HAP-1 (cell line): ENCODE measurements at places on chromosomes 3 and 15.

- no peak for DNase-seq
Observed at GRCh38 chr3:13215940-13216546, 142.8 kb upstream of the IQSEC1 start.

- no peak for DNase-seq
Observed at GRCh38 chr3:54434756-54435155, 312.4 kb downstream of the CACNA2D3 start.

DNA sequence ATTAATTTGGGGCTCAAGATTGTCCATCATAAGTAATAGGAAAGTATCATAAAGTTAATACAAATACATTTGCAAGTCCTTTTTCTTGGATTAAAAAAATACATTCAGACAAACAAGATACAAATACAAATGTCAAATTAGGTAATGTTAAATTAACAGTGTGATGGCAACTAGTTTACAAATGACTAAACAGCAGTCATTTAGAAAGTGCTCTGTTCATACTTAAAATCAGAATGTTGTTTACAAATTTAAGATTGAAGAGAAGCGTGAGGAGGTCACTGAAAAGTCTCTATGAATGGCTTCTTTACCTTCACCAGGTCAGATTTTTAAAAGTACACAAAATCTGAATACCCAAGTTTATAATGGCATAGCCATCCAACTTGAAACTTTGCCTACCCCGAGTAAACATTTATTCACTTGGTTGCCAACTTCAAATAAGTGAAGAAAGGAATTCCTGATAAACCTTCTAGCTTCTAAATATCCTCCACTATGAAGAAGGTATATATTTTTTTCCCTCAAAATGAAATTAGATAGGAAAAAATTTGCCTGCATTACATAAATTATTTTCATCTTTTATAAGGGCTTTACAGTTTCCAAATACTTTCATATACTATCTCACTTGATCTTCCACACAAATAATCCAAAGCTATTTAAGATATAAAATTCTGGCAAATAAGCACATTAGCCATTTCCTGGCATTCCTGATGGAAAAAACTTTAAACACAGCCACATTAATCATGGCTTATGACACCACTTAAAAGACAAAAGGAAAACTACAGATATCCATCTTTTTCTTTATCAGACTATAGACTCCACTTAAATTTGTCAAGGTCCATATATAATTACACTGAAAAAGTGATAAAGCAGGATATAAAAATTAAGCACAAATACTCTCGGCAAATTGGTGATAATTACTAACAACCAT lies 11.5 kb upstream of the NEK10 start:
- DNase-seq, result no peak

DNA sequence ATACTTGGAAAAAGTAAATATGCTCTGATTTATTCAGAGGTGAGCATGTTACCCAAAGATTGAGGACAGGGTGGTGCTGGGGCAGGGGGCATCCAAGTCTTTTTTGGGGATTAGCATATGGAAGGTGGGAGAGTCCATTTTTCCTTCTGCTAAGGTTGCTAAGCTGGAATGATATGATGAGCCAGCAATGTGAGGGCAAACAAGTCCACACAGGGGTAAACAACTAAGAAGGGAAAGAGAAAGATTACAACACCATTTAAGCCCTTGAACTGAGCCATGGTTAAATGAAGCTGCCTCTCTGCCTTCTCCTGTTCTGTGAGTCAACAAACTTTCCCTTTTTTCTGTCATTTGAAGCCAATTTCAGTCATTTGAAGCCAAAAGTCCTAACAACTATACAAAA lies 89.0 kb downstream of the RPL22L1 start:
- DNase-seq, result no peak

- DNase-seq, result no peak
Observed at GRCh38 chr3:51568036-51568435, 29.5 kb downstream of the RAD54L2 start.

DNA sequence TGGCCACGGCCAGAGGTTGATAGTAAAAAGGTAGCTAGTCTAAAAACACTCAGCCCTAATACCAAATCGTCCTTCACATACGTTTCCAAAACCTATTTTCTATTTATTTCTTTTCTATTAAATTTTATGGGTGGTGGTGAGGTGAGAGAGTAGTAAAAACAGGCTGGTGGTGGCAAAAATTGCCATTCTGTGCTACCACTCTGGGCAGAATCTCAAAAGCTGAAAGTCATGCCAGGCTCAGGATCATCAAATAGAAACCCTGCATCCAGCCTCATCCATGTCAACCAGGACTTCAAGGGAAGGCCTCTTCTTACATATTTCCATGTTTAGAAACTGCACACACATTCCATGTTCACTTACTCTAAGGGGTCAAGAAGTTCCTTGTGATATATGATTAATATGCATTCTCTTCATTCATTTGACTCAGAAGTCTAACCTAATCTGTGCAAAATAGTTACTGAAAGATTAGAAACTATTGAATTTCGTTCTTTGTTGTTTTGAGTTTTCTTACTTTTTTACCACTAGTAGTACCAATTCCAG lies 153.1 kb downstream of the TNIK start:
- DNase-seq, result no peak

GRCh38 chr15:66982816-66983215 lies 82.6 kb upstream of the SMAD3 start:
- no peak for DNase-seq

GRCh38 chr3:193879099-193879863 lies 256.7 kb upstream of the HES1 start:
- no peak for DNase-seq

DNA sequence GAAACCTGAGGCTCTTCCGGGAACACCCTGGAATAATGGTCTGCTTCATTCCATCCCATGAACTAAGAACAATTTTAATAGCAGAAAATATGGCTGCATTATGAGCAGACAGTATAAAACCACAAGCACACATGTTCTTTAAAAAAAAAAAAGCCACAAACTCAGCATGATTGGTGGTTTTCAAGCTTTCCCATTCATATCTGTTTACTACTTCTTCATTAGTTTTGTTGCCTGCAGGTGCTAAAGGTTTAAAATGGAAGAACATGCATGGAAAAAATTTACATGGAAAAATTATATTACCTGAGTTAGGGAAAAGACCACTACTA lies 137.9 kb upstream of the HES1 start:
- no peak for DNase-seq

DNA sequence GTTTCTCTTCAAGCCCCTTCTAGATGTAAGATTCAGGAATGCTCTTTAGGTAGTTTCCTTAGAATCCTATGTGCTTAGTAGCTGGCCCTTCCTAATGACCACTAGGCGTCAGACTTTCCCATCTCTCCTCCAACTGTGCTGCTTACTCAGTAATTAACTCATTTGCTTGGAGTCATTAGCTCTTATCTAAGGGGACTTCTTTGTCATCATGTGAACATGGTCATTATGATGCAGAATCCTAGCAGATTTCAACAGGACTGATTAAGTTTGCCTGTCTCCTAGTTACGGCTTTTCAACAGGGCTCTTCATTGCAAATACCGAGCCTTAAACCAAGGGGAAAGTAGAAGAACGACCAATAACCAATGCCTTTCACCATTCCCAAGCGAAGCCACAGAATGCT lies 46.4 kb downstream of the GJD2 start:
- peak; percentile 19 for DNase-seq

- DNase-seq, result no peak
Observed at GRCh38 chr15:85579957-85580694, 199.7 kb downstream of the AKAP13 start.

DNA sequence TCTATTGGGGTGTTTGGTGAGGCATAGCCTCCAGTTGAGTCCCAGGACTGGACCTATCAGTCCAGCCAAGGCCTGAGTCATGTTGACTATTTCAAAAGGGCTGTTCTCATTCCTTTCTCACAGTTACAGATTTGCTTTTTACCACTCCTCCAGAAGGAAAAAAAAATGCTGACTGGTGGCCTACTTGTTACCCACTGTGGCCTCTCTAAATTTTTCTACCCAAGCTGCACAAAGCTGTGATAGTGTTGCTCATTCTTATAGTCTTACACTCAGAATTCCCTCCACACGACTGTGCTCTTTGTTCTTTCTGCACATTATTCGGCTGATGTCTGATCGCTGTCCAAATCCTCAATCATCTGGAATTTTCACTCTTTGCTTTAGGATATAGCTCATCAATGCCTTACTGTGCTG lies 1142.2 kb downstream of the IGSF11 start:
- DNase-seq, result no peak

DNA sequence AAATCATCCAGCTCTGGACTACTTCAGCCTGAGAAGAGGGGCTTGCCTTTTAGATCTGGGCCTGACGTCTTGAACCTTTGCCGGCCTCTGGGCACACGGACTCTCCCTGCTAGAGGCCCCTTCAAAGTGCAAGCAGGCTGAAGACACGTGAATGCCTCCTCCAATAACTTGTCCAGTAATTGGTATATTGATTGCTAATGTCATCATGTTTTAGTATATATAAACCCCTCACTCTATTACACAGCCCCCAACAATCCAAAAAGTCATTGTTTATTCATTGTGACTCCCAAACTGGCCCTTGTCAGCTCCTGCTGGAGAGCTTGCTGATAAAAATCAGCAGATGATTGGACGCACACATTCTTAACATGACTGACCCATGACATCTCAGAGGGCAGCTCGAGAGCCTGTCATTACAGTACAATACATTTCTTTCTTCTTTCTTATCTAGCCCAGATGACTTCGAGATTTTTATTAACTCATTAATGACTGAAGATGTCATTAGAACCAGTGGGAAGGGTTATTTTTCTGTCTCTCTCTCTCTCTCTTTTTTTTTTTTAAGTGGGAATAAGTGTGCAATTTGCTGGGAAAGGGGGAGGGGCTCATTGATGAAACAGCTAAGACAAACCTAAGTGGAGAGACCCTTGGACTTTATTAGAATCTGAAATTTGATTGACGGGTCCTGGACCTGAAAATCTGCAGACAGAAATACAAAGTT lies 65.5 kb upstream of the NR2F2 start:
- DNase-seq, result no peak

- no peak for DNase-seq
Observed at GRCh38 chr3:193640165-193640715, 47.2 kb downstream of the OPA1 start.

GRCh38 chr3:159818399-159818798 lies 170.2 kb upstream of the IL12A start:
- no peak for DNase-seq

- DNase-seq, result no peak
Observed at GRCh38 chr15:45101749-45102148, 12.2 kb downstream of the DUOX2 start.

- DNase-seq, result no peak
Observed at GRCh38 chr3:186577521-186577920, 7.0 kb downstream of the DNAJB11 start.

GRCh38 chr3:155390351-155390750 lies 96.9 kb upstream of the STRIT1 start:
- no peak for DNase-seq

GRCh38 chr3:71906976-71907375 lies 122.0 kb upstream of the PROK2 start:
- DNase-seq, result no peak

- DNase-seq, result no peak
Observed at GRCh38 chr3:122942239-122942638, 85.3 kb downstream of the SEMA5B start.

DNA sequence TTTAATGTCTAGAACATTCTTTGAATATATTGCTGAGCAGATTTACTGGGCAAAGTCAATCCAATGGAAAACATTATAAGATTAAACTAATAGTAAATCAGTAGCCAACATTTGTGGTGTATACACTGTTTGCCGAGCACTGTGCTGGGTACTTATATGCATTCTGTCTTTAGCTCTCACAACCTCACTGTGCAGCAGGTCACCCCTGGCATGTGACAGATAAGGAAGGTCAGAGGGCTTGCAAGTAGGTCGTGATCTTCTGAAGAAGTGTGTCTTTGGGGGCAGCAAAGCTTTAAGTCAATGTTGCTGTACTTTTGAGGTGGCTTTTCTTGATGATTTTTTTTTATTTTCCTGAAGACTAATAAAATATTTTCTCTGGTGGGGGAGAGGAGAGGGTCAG lies 62.2 kb downstream of the TCAIM start:
- DNase-seq, result no peak

GRCh38 chr15:78422571-78423340 lies 15.3 kb upstream of the IREB2 start:
- peak; percentile 87 for DNase-seq

DNA sequence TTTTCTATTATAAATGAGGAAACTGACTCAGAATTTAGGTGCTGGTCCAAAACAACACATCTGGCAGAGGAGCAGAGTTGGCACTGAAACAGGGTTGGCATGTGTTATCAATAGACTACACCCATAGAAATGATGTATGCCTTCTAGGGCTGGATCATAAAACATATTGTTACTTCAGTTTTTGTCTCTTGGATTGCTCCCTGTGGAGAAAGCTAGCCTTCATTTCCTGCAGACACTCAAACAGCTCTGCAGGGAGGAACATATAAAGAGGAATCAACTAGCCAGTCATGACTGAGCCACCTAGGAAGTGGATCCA lies 507 bp upstream of the MRPL3 start:
- no peak for DNase-seq

DNA sequence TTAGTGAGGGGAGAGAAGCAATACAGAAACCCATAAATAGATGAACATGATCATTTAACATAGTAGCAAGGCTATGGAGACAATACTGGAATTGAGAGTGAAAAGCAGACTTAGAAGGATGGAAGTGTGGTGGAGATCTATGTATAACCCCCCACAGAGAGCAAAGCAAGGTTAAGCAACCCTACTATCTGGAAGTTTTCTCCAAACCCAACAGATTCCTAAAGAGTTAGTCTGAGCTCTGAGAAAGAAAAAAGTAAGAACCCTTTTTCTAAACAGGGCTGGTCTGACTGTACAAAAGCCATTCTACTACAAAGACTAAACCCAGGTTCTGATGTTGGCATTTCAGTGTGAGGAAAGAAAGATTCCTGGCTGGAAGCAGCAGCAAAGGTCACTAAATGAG lies 153.2 kb downstream of the WNT5A start:
- DNase-seq, result no peak

DNA sequence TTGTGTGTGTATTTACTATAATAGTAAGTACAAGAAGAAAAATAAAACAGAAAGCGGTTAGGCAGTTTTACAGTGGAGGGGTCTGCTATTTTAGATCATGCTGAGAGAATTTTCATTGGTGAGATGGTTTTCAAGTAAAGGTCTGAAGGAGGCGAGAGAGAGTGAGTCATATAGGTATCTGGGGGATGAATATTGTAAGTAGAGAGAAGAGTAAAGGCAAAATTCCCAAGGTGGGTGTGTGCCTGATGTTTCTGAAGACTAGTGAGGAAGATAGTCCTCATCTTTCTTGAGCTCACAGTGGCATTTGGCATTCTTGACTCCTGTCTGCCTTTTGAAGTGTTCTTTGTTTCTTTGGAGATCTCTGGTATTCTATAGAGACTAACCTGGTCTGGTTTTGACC lies 38.6 kb downstream of the CRYBG3 start:
- DNase-seq, result no peak

- DNase-seq, result no peak
Observed at GRCh38 chr3:21271606-21272016, 479.4 kb downstream of the ZNF385D start.

GRCh38 chr3:180548050-180548449 lies 53.9 kb upstream of the TTC14 start:
- no peak for DNase-seq

DNA sequence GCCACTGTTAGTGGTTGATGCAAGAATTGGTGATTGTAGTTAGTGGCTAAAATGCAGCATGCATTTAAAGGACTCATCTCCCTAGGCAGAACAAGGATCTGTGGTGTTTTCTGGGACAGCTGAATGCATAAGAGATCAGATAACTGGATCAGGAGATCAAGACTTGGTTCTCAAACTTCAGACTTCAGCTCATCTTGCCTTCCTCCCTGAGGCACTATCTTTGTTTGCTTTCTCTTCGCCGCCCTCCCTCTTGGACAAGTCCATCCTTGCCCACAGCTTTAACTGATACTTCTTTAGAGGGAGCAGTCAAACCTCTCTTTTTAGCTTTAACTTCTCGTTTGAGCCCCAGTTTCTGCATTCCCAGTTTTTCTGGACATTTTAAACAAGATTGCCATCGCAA lies 195.4 kb upstream of the TPRG1 start:
- no peak for DNase-seq
